ENCODE measurements at places on chromosomes 4 and X. TPM values are rescaled to one million over a fixed set of nuclear protein-coding genes. Genes with fewer than 3 reads are reported as not detected.

DNA sequence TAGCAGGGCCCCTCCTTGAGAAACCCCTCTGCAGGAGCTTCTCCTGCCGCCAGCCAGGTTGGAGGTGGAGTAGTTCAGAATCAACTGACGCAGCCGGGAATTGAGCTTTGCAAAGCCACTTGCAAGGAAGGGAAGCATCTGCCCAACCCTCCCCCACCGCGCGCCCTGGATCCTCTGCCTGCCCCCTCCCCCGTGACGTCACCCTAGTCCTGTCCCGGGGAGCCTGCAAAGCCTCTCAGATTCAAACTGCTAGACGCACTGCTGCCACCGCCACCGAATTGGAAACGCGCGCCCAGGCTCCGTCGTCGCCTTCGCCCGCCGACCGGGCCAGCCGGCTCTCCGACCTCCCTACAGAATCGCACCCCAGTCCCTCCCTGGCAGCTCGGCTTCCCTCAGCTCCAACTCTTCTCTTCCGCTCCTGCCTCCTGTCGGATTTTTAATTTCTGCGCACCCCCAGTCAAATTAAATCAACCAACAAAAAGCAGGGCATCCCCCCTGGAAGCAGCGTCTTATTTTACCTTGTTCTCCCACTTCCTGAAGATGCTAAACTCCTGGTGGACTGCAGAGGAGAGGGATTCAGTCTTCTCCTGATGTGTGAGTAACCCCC is 3.8 kb downstream of the SLITRK2 start:
- DNase-seq = no peak

DNA sequence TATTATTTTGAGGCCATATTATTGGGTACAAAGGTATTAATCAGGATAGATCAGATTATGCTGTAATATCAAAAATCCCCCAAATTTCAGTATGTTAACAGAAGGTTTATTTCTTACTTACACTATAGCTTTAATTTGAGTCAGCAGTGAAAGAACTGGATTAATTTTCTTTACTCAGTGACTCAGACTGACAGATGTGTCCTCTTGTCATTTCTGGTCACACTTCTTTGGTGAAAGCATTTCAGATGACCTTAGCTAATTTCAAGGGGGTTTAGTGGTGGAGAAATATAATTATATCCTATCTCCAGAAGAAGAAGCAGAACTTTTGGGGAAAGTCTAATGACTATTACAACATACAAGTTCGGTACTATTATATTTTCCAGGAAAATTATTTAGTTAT is 12.4 kb downstream of the DDIT4L start:
- no peak for DNase-seq

DNA sequence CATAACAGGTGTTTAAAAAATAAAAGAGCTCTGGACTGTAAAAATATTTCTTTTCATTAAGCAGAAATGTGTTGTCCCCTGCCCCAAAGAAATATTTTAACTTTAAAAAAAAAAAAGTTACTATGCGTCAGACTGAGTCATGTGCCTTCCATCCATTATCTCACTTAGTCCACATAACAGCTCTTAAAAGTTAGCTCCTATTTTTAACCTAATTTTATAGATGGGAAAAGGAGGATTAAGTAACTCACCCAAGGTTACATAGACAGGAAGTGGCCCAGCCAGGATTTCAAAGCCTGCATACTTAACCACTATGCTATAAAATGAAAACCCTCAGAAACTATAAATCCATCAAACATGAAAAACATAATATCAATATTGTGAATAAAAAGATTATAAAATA is 97.7 kb downstream of the MANBA start:
- no peak for DNase-seq

GUCY1B1 gene
- 1.1 TPM for total RNA-seq

GRCh38 chrX:40987413-40987812 is 97.8 kb upstream of the USP9X start:
- DNase-seq = no peak

Measured in lower leg skin (tissue), 4 donors.